Central memory CD8-positive, alpha-beta T cell (primary cell): ENCODE measurements at places on chromosomes 6 and 20.

GRCh38 chr20:48025661-48026060 is 240.4 kb upstream of the SULF2 start:
- H3K27me3 ChIP-seq: peaks cover 55% of the 10 kb centered on the region
- no peak for DNase-seq
- no peak overlapping the region for H3K27ac ChIP-seq
- H3K36me3 ChIP-seq: peaks cover 2% of the 10 kb centered on the region
- no peaks in the 10 kb centered on the region for H3K4me1 ChIP-seq

- no peaks in the 10 kb centered on the region for H3K27me3 ChIP-seq
- H3K27ac ChIP-seq: peak overlapping the region; percentile 60
- no peak overlapping the region for H3K4me3 ChIP-seq
Observed at GRCh38 chr20:62732842-62733525, 24.3 kb downstream of the NTSR1 start.

- DNase-seq: no peak
- no peaks in the 10 kb centered on the region for H3K4me1 ChIP-seq
- no peak overlapping the region for H3K4me3 ChIP-seq
- no peak overlapping the region for H3K27ac ChIP-seq
Observed at GRCh38 chr20:23214903-23215302, 128.8 kb upstream of the CD93 start.

- no peak for DNase-seq
- no peaks in the 10 kb centered on the region for H3K4me1 ChIP-seq
- no peak overlapping the region for H3K4me3 ChIP-seq
- H3K27ac ChIP-seq: no peak overlapping the region
- no peaks in the 10 kb centered on the region for H3K27me3 ChIP-seq
Observed at GRCh38 chr20:43536041-43536816, 22.6 kb upstream of the SGK2 start.

GRCh38 chr6:110618591-110619267 is 142.3 kb upstream of the SLC22A16 start:
- DNase-seq: no peak
- H3K27ac ChIP-seq: no peak overlapping the region
- H3K27me3 ChIP-seq: no peaks in the 10 kb centered on the region
- H3K4me1 ChIP-seq: no peaks in the 10 kb centered on the region
- no peak overlapping the region for H3K4me3 ChIP-seq
- H3K36me3 ChIP-seq: peaks cover 18% of the 10 kb centered on the region

DNA sequence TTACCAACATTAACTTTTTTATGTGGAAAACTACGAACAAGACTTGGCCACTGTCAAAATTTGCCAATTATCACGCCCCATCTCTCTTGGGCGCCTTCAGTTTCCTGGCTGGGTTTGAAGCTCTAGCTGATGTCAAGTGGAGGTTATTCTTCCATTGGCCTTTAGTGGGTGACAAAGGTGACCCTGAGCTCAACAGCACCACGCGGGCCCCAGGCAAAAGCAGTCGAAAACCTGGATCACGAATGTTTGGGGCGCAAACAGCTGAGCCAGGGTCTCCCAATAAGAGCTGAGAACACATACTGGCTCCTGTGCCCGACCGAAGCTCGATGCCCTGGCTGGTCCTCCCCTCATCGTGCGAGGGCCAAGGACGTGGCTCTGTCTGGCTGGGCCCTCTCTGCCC is 26.8 kb downstream of the SLC17A9 start:
- H3K4me3 ChIP-seq: no peak overlapping the region
- H3K4me1 ChIP-seq: peaks cover 32% of the 10 kb centered on the region
- DNase-seq: no peak
- no peak overlapping the region for H3K27ac ChIP-seq
- peaks cover 8% of the 10 kb centered on the region for H3K36me3 ChIP-seq

GRCh38 chr6:153058909-153059308 is 56.4 kb upstream of the MTRF1L start:
- H3K27me3 ChIP-seq: peaks cover 54% of the 10 kb centered on the region
- DNase-seq: no peak
- no peaks in the 10 kb centered on the region for H3K4me1 ChIP-seq
- H3K4me3 ChIP-seq: no peak overlapping the region

DNA sequence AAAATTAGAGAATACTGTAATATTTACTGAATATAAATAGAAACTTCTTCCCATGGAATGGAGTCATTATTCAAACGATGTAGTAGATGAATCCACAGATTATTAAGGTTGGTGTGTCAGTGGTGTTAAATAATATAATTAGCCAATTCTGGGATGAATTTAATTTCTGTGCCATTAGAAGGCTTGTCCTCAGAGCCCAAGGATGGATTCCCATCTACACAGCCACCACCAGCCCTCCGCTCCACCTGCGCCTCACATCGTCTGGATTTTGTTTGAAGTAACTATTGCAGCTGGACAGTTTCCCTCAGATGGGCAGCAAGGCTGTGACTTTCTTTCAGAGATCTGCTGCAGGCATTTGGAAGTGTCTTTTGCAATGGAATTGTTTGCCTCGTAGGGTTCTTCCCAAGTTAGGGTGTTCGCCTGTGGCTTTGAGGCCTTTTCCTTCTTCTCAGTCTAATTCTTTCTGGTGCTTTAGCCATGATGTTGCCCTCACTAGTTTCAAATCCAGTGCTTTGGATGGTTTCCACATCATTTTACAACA is 104.7 kb downstream of the AIG1 start:
- no peaks in the 10 kb centered on the region for H3K27me3 ChIP-seq
- DNase-seq: no peak
- H3K4me3 ChIP-seq: no peak overlapping the region
- no peak overlapping the region for H3K27ac ChIP-seq
- H3K4me1 ChIP-seq: no peaks in the 10 kb centered on the region
- peaks cover 2% of the 10 kb centered on the region for H3K36me3 ChIP-seq

GRCh38 chr6:7541175-7542064 is at the start of gene DSP:
Gene DSP, plus strand, starts transcription at chr6:7541671. Its CDS starts 245 bp downstream, at chr6:7541916.
- H3K4me3 ChIP-seq: peak within 1 kb of the TSS; percentile 70
- H3K27ac ChIP-seq: no peak within 1 kb of the TSS
- peaks cover 94% of the 10 kb centered on the region for H3K27me3 ChIP-seq
- DNase-seq: no peak

DNA sequence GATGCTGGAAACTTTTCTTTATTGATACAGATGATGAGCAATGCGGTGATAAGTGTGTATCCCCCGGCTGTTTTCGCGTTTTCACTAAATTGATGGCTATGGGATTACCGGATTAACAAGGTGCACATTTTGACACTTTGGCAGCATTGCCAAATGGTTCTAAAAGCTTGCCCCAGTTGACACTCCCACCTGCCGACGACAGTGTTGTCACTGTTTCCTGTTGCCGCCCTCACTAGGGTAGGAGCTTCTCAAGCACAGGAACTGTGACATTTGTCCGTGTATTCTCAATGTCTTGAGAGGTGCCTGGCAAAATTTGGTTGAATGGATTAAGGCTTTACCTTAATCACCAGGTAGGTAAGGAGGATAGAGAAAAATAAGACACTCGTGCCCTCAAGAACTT is 9.8 kb upstream of the MAPK13 start:
- DNase-seq: peak; percentile 64
- H3K4me3 ChIP-seq: peak overlapping the region; percentile 95
- H3K27me3 ChIP-seq: no peaks in the 10 kb centered on the region
- peaks cover 93% of the 10 kb centered on the region for H3K4me1 ChIP-seq
- peak overlapping the region; percentile 99 for H3K27ac ChIP-seq

DNA sequence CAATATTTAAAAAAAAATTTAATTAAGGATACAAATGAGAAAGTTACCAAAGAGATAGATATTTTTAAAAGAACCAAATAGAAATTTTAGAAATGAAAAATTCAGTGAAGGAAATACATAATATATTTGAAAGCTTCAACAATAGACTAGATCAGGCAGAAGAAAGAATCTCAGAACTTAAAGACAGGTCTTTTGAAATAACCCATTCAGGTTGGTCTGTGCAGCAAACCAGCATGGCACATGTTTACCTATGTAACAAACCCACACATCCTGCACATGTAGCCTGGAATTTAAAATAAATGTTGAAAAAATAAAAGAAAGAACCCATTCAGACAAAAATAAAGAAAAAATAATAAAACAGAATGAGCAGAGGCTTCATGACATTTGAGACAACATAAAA is 221.1 kb upstream of the ID4 start:
- no peaks in the 10 kb centered on the region for H3K36me3 ChIP-seq
- no peaks in the 10 kb centered on the region for H3K4me1 ChIP-seq
- no peak overlapping the region for H3K4me3 ChIP-seq
- H3K27me3 ChIP-seq: no peaks in the 10 kb centered on the region
- DNase-seq: no peak

GRCh38 chr6:148529010-148529409 is 186.4 kb downstream of the SASH1 start:
- H3K4me1 ChIP-seq: no peaks in the 10 kb centered on the region
- H3K27me3 ChIP-seq: peaks cover 27% of the 10 kb centered on the region
- no peaks in the 10 kb centered on the region for H3K36me3 ChIP-seq
- DNase-seq: no peak

DNA sequence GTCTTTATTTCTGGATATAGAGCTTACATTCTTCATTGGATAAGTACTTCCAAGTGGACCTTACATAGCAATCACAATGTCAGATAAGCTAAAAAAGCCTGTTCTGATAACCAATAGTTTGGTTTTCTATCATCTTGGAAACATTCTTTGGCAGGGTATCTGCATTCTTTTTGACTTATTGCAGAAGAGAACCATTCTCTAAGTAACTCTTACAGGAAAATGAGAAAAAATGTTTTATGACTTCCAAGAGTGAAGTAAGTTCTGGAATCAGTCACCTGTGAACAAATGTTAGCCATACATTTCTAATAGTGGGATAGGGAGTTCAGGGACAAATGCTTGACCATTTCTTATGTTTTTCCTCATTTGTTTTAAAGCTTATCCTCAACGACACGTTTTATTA is 564.0 kb downstream of the CD109 start:
- no peaks in the 10 kb centered on the region for H3K36me3 ChIP-seq
- no peak overlapping the region for H3K27ac ChIP-seq
- H3K27me3 ChIP-seq: no peaks in the 10 kb centered on the region
- no peaks in the 10 kb centered on the region for H3K4me1 ChIP-seq
- no peak overlapping the region for H3K4me3 ChIP-seq

GRCh38 chr6:28343898-28344677 is 5.7 kb upstream of the ZKSCAN3 start:
- no peaks in the 10 kb centered on the region for H3K4me1 ChIP-seq
- H3K4me3 ChIP-seq: no peak overlapping the region

GRCh38 chr6:28675600-28675999 is 149.9 kb downstream of the GPX5 start:
- no peaks in the 10 kb centered on the region for H3K36me3 ChIP-seq
- no peaks in the 10 kb centered on the region for H3K4me1 ChIP-seq
- H3K4me3 ChIP-seq: no peak overlapping the region
- no peak overlapping the region for H3K27ac ChIP-seq
- no peak for DNase-seq

GRCh38 chr6:32424589-32425300 is 14.9 kb upstream of the HLA-DRA start:
- H3K4me1 ChIP-seq: no peaks in the 10 kb centered on the region
- no peak overlapping the region for H3K4me3 ChIP-seq
- no peak overlapping the region for H3K27ac ChIP-seq
- H3K36me3 ChIP-seq: peaks cover 2% of the 10 kb centered on the region
- peaks cover 20% of the 10 kb centered on the region for H3K27me3 ChIP-seq
- DNase-seq: no peak

DNA sequence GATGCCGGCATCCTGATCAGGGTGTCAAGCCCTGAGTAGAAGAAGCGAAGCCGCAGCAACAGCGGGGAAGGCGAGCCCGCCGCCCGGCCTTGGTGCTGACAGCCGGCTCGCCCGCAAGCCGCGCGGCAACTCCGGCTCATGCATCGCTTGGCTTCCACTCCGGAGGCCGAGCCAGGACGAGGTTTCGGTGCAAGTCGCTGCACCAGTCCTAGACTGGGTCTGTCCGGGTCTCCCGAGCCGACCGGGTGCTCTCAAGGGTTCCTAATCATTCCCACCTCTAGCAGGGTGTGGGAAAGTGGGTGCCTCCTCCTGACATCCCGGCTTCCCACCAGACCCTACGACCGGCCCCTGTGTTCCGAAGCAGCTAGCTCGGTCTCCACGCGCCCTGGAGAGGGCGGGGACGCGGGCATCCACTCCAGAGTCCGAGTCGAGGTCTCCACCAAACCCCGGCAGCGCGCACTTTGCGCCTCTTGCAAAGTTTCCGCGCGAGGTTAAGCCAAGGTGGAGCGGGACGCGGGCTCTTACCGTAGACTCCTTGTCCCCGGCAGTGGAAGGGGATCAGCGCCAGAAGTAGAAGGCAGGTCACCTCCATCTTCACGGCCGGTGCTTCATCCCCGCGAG is 1.4 kb downstream of the MDGA1 start:
- H3K27ac ChIP-seq: peak overlapping the region; percentile 67
- H3K4me1 ChIP-seq: peaks cover 49% of the 10 kb centered on the region
- H3K27me3 ChIP-seq: peaks cover 39% of the 10 kb centered on the region

GRCh38 chr20:46400828-46401477 is 5.5 kb downstream of the ELMO2 start:
- peak overlapping the region; percentile 67 for H3K4me3 ChIP-seq
- H3K27ac ChIP-seq: peak overlapping the region; percentile 80

- H3K4me3 ChIP-seq: no peak overlapping the region
- peaks cover 42% of the 10 kb centered on the region for H3K4me1 ChIP-seq
- H3K36me3 ChIP-seq: peaks cover 7% of the 10 kb centered on the region
- H3K27me3 ChIP-seq: no peaks in the 10 kb centered on the region
- H3K27ac ChIP-seq: no peak overlapping the region
Observed at GRCh38 chr6:15287670-15288375, 42.0 kb downstream of the JARID2 start.

DNA sequence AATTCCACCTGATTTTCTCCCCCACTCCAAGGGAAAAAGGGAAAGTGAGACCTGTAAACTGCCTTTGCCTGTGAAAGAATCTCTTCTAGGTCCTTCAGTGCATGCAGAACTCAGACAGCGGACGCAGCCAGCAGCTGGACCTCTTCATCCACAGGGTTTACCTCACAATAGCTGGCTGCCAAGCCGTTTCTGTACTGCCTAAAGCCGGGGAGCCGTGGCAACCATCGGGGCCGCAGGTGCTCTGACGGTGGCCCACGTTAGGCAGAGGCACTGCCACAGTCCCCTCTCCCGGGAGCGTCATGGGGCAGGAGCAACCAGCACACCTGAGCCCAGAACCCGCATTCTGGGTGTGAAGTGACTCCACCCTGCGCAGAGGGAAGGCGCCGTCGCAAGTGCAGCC is 206.1 kb downstream of the TTLL2 start:
- no peaks in the 10 kb centered on the region for H3K4me1 ChIP-seq
- H3K27me3 ChIP-seq: peaks cover 50% of the 10 kb centered on the region
- no peak for DNase-seq
- H3K27ac ChIP-seq: no peak overlapping the region

DNA sequence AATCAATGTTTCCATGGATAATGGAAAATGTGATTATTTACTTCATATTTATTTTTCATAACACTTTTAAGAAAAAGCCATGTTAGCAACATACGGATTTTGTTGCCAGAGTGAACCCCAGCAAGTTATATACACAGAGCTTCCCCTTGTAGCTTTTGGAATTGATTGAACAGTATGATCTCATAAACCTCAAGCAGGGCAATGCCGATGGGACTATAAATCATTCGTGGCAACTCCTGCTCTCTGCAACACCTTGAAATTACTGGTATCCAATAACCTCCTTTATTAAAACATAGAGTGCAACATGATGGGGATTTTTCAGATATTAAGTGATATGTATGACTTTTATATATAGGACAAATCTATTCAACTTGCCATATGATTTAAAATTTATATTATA is 428.5 kb downstream of the KHDRBS2 start:
- no peak overlapping the region for H3K4me3 ChIP-seq
- H3K36me3 ChIP-seq: no peaks in the 10 kb centered on the region
- no peaks in the 10 kb centered on the region for H3K27me3 ChIP-seq
- no peak for DNase-seq

- H3K4me1 ChIP-seq: peaks cover 12% of the 10 kb centered on the region
- H3K36me3 ChIP-seq: peaks cover 2% of the 10 kb centered on the region
- no peak for DNase-seq
- H3K27ac ChIP-seq: no peak overlapping the region
Observed at GRCh38 chr6:25066593-25066992, 130.8 kb upstream of the RIPOR2 start.
